ENCODE measurements at places on chromosomes 7 and 10.

GRCh38 chr7:109694149-109695071, 1124.7 kb downstream of the DNAJB9 start:
- no peak for DNase-seq

DNA sequence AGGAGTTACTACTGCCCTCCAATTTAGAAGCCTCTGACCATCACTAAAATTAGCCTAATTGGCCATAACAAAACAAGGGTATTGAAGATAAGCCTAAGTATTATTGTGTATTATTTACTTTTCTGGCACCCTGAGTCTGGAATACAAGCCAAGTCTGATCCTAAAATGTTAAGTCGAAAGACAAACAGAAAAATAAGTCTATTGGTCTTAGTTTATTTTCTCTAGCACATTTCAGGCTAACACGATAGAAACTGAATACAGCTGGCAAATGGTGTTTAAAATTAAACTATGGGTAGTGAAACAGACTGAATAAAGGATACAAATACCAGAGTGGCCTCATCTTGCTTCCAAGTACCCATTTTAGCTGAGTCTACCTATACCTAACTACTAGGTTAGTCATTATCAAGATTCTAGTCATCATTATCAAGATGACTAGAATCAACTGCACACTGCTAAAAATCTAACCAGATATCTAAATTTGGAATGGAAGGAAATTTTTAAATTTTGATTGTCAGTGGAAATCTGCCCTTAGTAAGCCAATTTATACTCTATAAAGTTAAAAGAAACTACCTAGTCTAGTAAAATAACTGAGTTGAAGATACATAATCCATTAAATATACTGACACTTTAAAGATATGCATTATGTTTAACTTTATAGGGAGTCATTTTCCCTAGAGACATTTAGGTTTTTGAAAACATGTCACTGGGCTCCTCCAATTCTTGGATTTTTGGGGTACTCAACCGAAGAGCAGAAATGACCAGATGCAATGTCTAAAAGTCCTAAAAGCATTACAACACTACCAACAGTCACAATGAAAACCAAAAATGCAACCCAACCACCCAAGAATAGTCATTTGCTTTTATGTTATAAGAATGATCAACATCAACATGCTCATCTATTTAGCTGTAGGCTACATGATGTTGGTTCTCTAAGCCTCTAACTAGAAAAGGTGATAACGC, 80.9 kb downstream of the NT5C2 start:
- DNase-seq: no peak

GRCh38 chr7:94301024-94301586, 93.6 kb upstream of the COL1A2 start:
- DNase-seq: no peak

DNA sequence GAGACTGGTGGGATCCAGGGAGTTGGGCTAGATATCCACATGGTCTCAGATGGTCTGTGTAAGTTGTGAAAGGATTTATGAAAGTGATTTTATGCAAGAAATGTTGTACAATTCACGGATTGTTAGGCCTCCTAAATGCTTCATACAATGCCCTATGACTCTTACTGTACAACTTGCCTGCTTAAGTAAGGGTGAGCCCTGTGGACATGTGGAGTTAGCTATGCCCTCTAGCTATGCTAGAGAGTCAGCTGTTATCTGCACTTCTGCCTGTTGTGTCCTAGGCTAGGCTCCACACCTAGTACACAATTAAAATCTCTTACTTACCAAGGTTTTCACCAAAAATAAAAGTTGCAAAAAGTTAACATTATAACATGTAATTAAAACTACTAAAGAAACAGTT, 1.7 kb upstream of the CFAP43 start:
- no peak for DNase-seq

GRCh38 chr7:22649686-22650085, 77.3 kb upstream of the IL6 start:
- DNase-seq: no peak

- no peak for DNase-seq
Measured at GRCh38 chr10:71479831-71480230, 83.1 kb downstream of the CDH23 start.

DNA sequence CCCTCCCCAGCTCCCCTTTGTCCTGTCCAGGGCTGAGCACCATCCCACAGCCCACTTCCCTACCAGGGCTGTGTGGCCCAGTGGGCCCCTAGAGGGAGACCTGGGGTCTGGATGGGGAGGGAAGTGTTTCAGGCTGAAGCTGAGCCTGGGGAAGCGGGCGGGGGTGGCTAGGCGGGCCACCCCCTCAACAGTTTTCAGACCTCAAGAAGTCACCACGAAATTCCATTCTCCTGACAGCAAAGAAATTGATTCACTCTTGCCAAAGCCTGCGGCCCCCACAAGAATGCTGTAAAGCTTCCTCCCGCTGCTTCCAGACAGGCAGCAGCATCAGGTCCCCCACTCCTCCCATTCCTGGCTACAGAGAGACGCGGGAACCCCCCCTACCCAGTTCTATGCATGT, 2.5 kb upstream of the LFNG start:
- DNase-seq: no peak

DNA sequence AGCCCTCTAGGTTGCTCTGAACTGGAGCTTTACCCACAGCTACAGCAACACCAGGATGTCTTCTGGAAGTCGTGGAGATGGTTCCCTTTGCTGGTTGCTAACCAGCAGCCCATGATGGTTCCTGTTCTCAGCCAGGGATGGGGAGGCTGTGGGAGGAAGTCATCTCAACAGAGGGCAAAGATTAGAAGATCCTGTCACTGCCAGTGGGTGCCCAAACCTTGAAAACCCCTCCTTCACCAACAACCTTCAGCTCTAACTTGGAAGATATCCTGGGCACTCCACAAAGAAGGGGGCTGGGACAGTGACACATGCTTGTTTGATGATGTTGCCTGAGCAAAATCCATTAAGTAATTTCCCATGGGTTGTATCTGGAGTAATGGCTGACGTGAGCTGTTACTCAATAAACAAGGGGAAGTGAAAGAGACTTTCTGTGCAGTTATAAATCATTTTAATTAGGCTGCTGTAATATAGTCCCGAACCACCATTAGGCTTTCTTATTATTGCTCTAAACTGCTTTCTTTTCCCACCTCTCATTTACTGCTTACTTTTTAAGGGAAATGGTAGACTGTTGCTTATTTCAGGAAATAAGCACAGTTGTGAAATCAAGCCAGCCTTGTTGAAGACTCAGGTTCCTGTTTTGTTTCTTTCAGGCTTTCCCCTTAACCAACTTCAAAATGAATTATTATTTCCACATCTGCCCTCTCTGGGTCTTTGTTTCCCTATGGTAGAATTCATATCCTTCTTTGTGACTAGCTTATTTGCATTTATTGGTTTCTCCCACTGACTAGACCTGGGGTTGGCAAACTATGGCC, 124.8 kb downstream of the PPP1R17 start:
- no peak for DNase-seq

DNA sequence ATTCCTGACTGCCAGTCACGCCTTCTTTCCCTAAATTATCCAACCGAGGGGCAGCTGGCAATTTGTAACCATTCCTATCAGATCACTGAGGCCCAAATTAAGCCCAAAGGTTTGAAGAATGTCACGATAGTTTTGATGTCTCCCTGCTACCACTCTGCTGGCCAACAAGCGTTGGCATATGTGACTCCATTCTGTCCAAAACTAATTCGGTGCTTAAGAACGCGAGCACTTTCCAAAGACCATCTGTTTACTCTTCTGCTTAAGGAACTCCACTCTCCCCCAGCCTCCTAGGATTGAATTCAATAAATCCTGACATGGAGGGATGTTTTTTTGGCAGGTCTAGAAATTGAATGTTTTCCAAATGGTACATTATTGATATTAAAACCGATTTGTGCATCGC, 131.5 kb upstream of the CTBP2 start:
- no peak for DNase-seq

DNA sequence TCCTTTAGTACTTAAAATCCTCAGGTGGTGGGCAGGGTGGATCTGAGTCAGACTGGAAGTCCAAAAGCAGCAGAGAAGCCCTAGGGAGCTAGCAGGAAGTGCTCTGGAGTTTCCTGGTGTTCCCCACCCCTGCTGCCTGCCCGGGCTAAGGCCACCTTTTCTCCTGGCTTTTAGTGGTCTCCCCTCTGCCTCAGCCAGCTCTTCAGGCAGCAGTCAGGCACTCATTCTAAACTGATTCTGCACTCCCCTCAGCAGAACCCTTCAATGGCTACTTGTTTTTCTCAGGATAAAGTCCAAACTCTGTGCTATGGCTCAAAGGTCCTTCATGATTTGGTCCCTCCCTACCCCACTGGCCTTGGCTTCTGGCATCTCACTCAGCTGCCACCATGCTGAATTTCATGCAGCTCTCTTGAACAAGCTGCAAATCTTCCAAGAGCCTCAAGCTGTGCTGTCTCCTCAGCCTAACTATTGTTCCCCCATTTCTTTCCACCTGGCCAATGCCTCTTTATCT, 28.9 kb upstream of the DNMBP start:
- no peak for DNase-seq

GRCh38 chr10:24448351-24448999, 239.5 kb downstream of the KIAA1217 start:
- no peak for DNase-seq

GRCh38 chr7:99143853-99144672, at the start of gene SMURF1:
TSS of gene SMURF1 (minus strand) at chr7:99144108. CDS start at chr7:99143780, 328 bp downstream.
- DNase-seq: peak; percentile 35

DNA sequence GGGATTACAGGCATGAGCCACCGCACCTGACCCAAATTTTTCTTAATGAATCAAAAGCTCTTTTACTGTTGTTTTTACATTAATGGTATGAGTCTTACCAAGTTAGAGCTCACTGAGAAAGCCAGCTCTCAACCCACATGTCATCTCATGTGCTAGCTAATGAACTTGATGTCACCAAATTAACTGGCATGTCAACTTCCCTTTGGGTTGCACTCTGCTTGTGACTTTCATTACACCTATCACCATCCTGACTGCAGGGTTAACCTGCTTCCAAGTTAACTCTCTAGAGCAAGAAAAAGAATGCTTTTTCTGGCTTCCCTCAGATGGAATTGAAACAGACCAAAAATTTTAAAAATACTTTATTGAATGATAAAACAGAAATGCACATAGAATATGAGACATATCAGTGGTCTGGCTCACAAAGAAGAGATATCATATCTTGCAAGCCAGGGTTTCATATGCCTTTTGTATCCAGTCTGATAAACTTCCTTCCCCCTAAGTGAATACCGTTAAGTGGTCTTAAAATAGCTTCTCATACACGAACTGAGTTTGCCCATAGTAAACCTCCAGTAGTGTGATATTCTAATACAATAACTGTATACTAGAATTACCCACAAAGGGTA, 42.9 kb upstream of the TRIM24 start:
- no peak for DNase-seq

- peak; percentile 23 for DNase-seq
Measured at GRCh38 chr10:132654708-132655661, 117.4 kb downstream of the INPP5A start.

GRCh38 chr7:43119371-43120075, 7.1 kb downstream of the HECW1 start:
- no peak for DNase-seq

GRCh38 chr7:54398863-54399262, 143.3 kb upstream of the VSTM2A start:
- DNase-seq: no peak

DNA sequence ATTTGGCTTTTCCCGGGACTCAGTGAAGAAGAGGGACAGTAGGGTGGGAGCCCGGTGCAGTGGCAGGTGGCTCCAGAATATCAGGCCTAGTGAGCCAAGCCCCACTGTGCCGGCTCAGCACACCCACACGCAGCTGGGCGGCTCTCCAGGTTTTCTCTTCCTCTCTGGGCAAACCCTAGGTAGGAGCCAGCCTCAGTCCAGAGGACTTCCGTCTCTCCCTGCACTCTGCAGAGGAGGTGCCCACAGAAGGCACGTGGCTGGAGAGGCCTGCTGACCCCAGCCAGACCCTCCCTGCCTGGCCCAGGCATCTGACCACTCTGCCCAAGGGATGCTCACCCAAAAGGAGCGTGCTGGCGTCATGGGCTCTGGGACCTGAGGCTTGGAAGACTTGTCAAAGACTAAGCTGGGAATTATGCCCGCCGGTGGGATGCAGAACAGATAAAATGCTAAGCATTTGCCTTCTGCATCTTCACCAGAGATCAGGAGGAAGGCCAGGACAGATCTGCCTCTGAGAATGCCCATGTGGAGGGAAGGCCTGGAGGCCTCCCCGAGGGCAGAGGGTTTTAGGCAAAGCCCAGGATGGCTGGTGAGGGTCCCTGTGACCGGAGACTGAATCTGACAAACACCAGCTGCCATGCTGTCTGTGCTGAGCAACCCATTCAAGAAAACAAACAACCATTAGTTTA, 40.2 kb downstream of the TCERG1L start:
- DNase-seq: no peak

GRCh38 chr10:132132421-132132841, 54.3 kb upstream of the DPYSL4 start:
- no peak for DNase-seq

GRCh38 chr10:30783939-30784501, 154.5 kb upstream of the LYZL2 start:
- peak; percentile 71 for DNase-seq
